ENCODE measurements at places on chromosomes 12 and 14.

GRCh38 chr14:96285667-96286066, 29.7 kb downstream of the BDKRB1 start:
- no peak for DNase-seq
- no peaks in the 10 kb centered on the region for H3K27me3 ChIP-seq
- H3K4me1 ChIP-seq = no peaks in the 10 kb centered on the region
- H3K27ac ChIP-seq = no peak overlapping the region

DNA sequence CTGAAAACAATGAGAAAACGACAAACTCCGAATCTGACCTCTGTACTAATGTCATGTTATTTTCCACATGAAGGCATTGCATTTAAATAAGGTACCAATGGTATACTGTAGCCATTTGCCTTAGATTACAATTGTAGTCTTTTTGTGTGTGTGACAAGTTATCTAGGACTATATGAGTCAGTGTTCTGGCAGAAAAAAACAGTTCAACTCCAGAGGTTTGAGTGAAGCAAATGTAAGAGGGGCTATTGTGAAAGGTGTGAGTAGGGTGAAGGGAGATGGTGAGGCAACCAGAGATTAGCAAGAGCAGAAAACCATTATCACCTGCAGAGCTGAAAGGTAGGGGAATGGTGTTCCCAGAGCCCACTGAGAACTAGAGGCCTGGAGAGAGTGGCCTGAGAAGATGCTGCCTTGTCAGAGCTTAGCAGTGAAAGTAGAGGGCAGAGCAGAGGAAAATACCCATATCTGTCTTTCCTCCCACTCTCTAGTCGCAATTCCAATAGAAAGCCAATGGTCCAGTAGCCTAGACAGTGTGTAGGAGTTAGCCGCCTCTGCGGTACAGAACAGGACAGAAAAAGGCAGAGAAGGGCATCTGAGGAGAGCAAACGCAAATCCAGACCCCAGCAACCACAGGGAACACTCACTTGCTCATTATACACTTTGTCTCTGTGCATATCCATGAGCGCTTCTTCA, 112.2 kb downstream of the DYRK2 start:
- H3K4me1 ChIP-seq = no peaks in the 10 kb centered on the region
- no peaks in the 10 kb centered on the region for H3K27me3 ChIP-seq
- no peaks in the 10 kb centered on the region for H3K36me3 ChIP-seq

- no peak overlapping the region for H3K27ac ChIP-seq
- no peaks in the 10 kb centered on the region for H3K4me1 ChIP-seq
- no peaks in the 10 kb centered on the region for H3K36me3 ChIP-seq
- DNase-seq = no peak
- H3K4me3 ChIP-seq = no peak overlapping the region
- H3K27me3 ChIP-seq = no peaks in the 10 kb centered on the region
Observed at GRCh38 chr12:104404781-104405180, 52.0 kb upstream of the CHST11 start.

GRCh38 chr14:50452296-50452695, 55.6 kb upstream of the CDKL1 start:
- H3K27ac ChIP-seq = no peak overlapping the region
- peaks cover 61% of the 10 kb centered on the region for H3K36me3 ChIP-seq
- DNase-seq = no peak
- no peak overlapping the region for H3K4me3 ChIP-seq
- H3K27me3 ChIP-seq = no peaks in the 10 kb centered on the region
- H3K4me1 ChIP-seq = peaks cover 12% of the 10 kb centered on the region

DNA sequence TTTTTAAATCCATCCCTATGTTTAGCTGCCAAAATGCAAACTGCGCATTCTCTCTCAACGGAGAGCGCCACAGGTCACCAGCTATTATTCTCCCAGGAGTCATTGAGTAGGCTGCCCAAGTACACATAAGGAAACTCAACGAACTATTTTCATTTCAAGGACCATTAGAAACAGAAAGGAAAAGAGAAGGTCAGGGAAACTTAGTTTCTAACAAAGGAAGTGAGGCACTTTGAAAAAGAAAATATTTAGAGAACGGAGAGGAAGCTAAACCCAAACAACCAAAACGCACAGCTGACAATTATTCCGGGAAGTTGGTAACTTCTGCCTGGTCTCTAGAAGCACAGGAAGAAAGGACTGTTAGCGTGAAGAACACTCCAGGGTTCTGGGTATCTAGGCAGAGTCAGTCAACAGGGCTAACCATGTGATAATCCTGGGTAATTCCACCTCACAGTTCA, 23.5 kb downstream of the GPHB5 start:
- H3K36me3 ChIP-seq = no peaks in the 10 kb centered on the region
- DNase-seq = no peak
- peak overlapping the region; percentile 33 for H3K27ac ChIP-seq
- no peaks in the 10 kb centered on the region for H3K27me3 ChIP-seq
- no peaks in the 10 kb centered on the region for H3K4me1 ChIP-seq

DNA sequence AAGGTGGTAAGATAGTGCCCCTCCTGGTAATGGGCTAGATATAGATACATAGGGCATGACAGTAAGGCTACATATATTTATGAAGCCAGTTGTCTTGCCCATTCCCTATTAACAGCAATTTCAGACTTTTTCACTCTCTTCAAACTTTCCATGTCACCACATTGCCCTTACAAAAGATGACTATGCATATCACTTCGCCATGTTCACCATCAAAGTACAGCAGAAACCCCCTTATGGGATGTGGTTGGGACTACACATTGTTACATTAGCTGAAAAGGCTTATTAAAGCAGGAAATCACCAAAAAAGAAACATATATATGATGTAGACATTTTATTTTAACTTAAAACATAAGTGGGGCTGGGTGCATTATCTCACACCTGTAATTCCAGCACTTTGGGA, 9.8 kb upstream of the SMCO2 start:
- H3K4me1 ChIP-seq = no peaks in the 10 kb centered on the region
- no peaks in the 10 kb centered on the region for H3K27me3 ChIP-seq
- no peak overlapping the region for H3K27ac ChIP-seq
- no peak overlapping the region for H3K4me3 ChIP-seq

DNA sequence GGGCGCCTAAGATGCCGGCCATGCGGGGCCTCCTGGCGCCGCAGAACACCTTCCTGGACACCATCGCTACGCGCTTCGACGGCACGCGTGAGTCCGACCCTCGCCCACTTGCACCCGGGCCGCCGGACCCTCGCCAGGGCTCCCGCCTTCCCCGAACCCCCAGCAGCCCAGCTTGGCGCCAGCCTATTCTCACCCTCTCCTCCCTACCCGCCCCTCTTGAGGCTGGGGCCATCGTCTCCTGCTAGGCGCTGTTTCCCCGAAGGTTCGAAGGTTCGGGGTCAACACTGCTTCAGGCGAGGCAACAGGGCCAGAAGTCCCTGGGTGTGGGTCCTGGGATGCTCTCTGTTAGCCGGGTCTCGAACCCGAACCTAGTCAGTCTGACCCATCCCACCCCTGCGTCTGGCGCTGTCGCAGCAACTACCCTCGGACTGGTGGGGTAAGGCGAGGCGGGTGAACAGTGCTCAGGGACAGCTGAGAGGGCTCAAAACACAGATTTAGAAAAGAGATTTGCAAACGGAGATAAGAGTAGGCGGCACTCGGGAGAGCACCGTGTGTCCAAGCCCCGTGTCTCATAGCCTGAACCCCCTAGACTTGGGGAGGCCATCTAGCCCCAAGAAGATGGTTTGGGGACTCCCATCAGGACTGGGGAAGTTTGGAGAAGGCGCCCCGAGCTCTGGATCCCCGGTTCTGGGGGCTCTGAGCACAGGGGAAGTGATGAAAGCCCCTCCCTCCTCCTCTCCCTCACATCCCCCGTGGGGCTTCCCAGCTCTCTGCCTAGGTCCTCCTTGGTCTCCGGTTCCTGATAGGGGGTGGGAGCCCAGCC, 787 bp downstream of the KCNH3 start:
- H3K27me3 ChIP-seq = peaks cover 31% of the 10 kb centered on the region
- no peak for DNase-seq
- H3K27ac ChIP-seq = no peak overlapping the region
- H3K4me3 ChIP-seq = peak overlapping the region; percentile 60
- H3K4me1 ChIP-seq = peaks cover 34% of the 10 kb centered on the region
- H3K36me3 ChIP-seq = no peaks in the 10 kb centered on the region

- H3K27me3 ChIP-seq = no peaks in the 10 kb centered on the region
- H3K27ac ChIP-seq = no peak overlapping the region
- H3K4me3 ChIP-seq = no peak overlapping the region
- H3K36me3 ChIP-seq = no peaks in the 10 kb centered on the region
- no peaks in the 10 kb centered on the region for H3K4me1 ChIP-seq
Observed at GRCh38 chr14:90993792-90994191, 66.6 kb downstream of the RPS6KA5 start.

DNA sequence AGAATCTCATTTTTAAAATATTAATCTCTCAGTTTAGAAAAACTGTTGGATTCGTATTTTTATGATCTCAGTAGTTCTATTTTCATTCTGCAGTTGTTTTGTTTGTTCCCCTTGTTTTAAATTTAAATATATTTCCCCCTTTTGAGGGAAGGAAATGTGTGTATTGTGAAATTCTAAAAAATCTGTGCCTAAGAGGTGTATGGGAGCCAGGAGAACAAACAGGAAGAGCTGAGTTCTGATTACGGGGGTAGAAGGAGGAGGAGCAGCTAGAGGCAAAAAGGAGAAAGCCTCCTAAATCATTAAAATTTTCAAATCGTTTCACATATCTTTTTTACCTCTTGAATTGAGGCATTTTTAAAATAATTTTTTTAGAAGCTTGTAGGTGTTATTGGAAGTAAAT, 2.3 kb downstream of the RDH12 start:
- no peaks in the 10 kb centered on the region for H3K27me3 ChIP-seq
- no peak for DNase-seq
- peaks cover 3% of the 10 kb centered on the region for H3K4me1 ChIP-seq
- no peaks in the 10 kb centered on the region for H3K36me3 ChIP-seq
- H3K4me3 ChIP-seq = no peak overlapping the region

GRCh38 chr12:72330301-72330700, 58.1 kb downstream of the TRHDE start:
- no peak for DNase-seq
- H3K4me1 ChIP-seq = no peaks in the 10 kb centered on the region
- H3K27me3 ChIP-seq = no peaks in the 10 kb centered on the region
- H3K36me3 ChIP-seq = no peaks in the 10 kb centered on the region
- H3K4me3 ChIP-seq = no peak overlapping the region
- no peak overlapping the region for H3K27ac ChIP-seq

GRCh38 chr14:53533384-53533970, 380.4 kb upstream of the DDHD1 start:
- H3K36me3 ChIP-seq = no peaks in the 10 kb centered on the region
- no peak for DNase-seq
- H3K27me3 ChIP-seq = no peaks in the 10 kb centered on the region
- no peak overlapping the region for H3K27ac ChIP-seq
- no peak overlapping the region for H3K4me3 ChIP-seq
- peaks cover 10% of the 10 kb centered on the region for H3K4me1 ChIP-seq

- H3K36me3 ChIP-seq = no peaks in the 10 kb centered on the region
- H3K4me1 ChIP-seq = peaks cover 90% of the 10 kb centered on the region
- no peak overlapping the region for H3K4me3 ChIP-seq
- no peaks in the 10 kb centered on the region for H3K27me3 ChIP-seq
- H3K27ac ChIP-seq = peak overlapping the region; percentile 71
Observed at GRCh38 chr14:68520637-68521556, 272.0 kb downstream of the ZFP36L1 start.

DNA sequence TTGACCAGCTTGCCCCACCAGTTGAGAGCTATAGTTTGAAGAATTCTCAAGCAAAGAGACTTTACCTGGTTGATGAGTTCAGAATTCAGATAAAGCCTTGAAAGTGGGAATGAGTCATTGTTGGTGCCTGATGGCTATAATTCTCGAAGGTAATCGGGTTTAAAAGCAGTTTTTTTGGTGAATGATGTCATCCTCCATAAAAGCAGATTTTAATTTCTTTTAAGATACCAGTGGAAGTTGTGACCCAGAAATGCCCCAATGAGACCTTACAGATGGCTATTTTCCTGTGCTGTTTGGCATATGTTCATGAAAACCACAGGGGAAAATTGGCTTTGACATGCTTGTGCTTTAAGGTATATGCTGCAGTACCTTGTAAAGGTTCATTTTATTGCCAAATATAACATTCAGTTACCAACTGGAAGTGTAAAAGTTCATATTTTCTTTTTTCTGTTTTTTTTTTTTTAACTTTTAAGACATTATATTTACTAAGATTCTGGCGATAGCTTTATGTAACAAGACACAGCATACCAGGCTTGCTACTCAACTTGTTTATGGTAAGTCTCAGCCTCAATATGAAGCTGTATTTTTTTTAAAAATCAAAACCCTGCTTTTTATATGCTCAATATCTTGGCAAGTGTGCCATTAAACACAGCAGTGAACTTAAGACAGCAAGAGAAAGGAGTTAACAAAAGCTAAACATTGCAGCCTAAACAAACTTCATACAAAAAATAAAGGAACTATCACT, 119.3 kb downstream of the LMNTD1 start:
- H3K4me3 ChIP-seq = no peak overlapping the region
- no peak overlapping the region for H3K27ac ChIP-seq
- no peaks in the 10 kb centered on the region for H3K36me3 ChIP-seq
- no peak for DNase-seq
- H3K4me1 ChIP-seq = peaks cover 8% of the 10 kb centered on the region

GRCh38 chr14:85333313-85333712, 196.6 kb upstream of the FLRT2 start:
- DNase-seq = no peak
- no peaks in the 10 kb centered on the region for H3K36me3 ChIP-seq
- no peak overlapping the region for H3K4me3 ChIP-seq
- H3K27ac ChIP-seq = peak overlapping the region; percentile 28

DNA sequence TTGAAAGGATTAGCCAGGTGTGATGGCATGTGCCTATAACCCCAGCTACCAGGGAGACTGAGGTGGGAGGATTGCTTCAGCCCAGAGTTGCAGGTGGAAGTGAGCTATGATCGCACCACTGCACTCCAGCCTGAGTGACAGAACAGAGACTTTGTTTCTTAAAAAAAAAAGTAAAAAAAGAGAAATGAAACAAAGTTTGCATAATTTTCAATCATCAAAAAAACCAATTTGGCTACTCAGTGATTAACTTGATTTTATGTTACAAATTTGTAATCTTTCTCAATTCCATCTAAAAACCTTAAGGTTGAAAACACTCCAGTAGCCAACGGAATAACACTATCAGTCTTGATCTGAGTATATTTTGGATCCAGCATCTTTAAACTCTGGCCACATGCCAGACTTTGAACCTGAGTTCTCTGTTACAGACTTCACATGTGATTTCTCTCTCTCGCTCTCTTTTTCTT, 12.6 kb upstream of the DENND5B start:
- H3K27me3 ChIP-seq = no peaks in the 10 kb centered on the region
- no peak for DNase-seq
- H3K4me1 ChIP-seq = no peaks in the 10 kb centered on the region
- no peak overlapping the region for H3K4me3 ChIP-seq

- peaks cover 29% of the 10 kb centered on the region for H3K4me1 ChIP-seq
- DNase-seq = no peak
- peak overlapping the region; percentile 54 for H3K27ac ChIP-seq
Observed at GRCh38 chr12:85713373-85713772, 122.8 kb downstream of the RASSF9 start.

- H3K4me3 ChIP-seq = no peak overlapping the region
- H3K27me3 ChIP-seq = no peaks in the 10 kb centered on the region
- peaks cover 8% of the 10 kb centered on the region for H3K4me1 ChIP-seq
- no peaks in the 10 kb centered on the region for H3K36me3 ChIP-seq
Observed at GRCh38 chr14:93299416-93299815, 33.4 kb downstream of the BTBD7 start.

- no peaks in the 10 kb centered on the region for H3K36me3 ChIP-seq
- H3K4me3 ChIP-seq = no peak overlapping the region
- no peaks in the 10 kb centered on the region for H3K4me1 ChIP-seq
- no peak for DNase-seq
- H3K27me3 ChIP-seq = no peaks in the 10 kb centered on the region
Observed at GRCh38 chr12:108907839-108908351, 28.0 kb downstream of the DAO start.
